ENCODE measurements at places on chromosomes 4 and X.

DNA sequence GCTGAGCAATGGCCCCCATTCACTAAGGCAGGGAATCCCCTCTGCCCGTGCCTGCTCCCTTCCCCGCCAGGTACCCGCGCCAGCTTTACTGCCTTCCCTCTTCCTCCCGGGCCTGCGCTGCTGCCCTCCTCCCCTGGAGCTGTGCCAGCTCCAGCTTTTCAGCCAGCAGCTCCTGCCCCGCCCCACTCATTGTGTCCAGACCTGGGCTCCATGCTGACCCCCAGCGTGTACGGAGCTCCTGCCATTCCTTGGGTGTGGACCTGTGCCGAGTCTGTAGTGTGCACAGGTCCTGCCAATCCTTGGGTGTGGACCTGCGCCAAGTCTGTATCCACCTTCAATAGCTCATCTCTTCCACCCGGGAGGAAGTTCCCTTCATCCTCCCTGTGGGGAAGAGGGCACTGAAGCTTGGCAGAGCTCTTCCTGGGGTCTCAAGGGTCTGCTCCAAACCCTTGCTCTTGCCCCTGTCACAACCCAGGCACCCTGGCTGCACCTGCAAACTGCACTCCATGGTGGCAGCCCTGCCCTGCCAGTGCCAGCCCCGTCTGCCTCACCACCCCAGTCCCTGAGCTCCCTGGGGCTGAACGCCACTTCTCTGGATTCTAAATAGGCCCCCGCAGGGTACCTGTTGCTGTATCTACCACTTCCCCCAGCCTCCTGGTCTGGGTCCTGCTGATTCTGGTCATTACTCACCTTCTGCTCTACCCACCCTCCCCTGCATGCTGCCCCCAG, 63.9 kb downstream of the TRMT44 start:
- DNase-seq = no peak

- no peak for DNase-seq
Observed at GRCh38 chrX:100277231-100277630, 132.8 kb downstream of the PCDH19 start.

DNA sequence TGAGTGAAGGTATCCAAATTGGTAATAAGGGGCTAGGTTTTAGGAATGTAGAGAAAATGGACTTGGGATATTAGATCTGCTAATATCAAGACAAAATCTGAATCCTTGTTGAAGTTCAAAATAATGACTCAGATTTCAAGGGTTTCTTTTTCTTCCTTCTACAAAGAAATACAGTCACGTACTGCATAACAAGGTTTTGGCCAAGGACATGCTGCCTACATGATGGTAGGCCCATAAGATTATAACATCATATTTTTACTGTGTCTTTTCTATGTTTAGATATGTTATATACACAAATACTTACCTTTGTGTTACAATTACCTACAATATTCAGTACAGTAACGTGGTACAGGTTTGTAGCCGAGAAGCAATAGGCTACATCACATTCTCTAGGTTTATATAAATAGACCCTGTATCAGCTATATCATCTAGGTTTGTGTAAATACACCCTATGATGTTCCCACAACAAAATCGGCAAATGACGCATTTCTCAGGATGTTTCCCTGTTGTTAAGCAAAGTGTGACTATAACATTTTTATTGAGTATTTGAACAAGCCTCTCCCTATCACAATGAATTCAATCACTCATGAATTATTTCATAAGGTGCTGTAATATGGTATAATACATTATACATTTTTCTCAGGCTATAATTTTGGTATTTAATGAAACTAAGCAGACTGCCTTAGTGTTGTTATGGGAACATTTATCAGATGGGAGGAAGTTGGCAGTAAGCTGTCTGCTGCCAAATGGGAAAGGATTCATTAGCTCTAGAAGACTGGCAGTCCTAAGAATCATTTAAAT, 186.3 kb downstream of the PPP3CA start:
- no peak for DNase-seq

GRCh38 chrX:101287402-101287801, 3.7 kb downstream of the TAF7L start:
- no peak for DNase-seq

- no peak for DNase-seq
Observed at GRCh38 chrX:22276781-22277180, 4.1 kb downstream of the CBLL2 start.

GRCh38 chr4:168353746-168354145, 35.2 kb upstream of the DDX60 start:
- no peak for DNase-seq

- no peak for DNase-seq
Observed at GRCh38 chr4:85094735-85095134, 128.2 kb upstream of the WDFY3 start.
